ENCODE measurements at places on chromosomes 4 and X.

DNA sequence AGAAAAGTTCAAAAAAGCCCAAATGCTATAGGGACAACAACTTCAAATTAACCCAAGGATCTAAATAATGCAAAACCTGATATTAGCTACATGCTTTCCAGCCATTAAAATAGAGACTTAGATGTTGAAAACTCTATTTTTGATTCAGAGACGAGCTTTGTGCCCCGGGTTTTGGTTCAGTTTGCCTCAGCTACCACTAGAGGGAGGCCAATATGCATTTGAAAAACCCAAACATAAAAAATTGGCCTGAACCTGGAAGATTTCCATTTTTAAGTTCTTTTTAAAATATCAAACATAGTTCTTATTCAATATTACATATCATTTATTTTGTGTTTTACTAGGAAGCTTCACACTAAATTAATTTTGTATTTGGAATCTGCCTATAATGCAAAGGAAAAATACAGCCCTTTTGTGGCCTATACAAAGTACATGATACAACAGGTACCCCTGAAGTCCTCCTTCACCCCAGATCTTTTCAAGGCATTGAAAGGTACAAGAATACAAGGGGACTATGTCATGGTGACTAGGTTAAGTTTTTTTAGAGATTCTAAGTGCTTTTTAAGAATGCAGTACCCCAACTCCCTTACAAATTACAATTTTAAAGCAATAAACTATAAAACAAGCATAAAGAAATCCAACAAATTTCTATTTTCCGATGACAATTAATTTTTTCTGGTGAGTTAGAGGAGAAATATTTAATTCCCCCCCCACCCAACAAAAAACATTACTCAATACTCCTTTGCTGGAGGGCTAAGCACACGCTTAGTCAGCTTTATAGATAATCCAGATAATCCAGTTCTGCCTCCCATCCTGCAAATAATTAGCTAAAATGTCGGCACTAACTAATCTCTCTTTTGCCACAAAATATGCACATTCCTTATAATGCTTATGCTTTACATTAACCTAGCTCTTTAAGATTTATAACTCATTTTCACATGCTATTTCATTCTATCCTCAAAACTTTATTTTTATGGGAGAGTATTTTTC is 97.7 kb upstream of the PTPN13 start:
- no peak for DNase-seq

DNA sequence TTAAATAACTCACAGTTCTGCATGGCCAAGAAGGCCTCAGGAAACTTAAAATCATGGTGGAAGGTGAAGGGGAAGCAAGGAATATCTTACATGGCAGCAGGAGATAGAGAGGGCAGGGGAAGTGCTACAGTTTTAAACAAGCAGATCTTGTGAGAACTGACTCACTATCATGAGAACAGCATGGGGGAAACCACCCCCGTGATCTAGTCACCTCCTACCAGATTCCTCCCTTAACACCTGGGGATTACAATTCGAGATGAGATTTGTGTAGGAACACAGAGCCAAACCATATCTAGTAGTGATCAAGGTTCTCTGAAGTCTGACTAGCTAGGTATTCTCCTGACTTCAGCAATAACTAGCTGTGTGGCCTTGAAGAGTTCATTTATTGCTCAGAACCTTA is 56.0 kb downstream of the BANK1 start:
- no peak for DNase-seq

DNA sequence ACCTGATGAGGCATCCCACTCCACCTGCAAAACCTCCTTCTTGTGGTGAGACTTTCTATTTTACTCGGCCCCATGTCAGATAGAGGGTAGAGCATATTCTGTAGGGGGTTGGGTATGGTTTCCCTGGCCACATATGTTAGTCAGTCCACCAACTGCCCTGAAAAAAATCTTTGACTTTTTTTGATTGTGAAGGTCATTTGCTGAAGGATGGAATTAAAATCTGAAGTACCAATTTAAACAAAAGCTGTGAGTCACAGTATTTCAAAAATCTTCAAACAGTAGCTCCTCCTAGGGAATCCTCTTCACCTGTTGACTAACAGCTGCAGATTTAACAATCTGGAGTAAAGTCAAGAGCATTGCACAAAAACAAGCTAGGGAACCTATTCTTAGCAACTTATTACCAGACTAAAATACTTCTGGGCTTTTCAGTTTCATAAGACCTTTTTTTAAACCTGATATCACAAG is 8.0 kb upstream of the CCDC110 start:
- no peak for DNase-seq

DNA sequence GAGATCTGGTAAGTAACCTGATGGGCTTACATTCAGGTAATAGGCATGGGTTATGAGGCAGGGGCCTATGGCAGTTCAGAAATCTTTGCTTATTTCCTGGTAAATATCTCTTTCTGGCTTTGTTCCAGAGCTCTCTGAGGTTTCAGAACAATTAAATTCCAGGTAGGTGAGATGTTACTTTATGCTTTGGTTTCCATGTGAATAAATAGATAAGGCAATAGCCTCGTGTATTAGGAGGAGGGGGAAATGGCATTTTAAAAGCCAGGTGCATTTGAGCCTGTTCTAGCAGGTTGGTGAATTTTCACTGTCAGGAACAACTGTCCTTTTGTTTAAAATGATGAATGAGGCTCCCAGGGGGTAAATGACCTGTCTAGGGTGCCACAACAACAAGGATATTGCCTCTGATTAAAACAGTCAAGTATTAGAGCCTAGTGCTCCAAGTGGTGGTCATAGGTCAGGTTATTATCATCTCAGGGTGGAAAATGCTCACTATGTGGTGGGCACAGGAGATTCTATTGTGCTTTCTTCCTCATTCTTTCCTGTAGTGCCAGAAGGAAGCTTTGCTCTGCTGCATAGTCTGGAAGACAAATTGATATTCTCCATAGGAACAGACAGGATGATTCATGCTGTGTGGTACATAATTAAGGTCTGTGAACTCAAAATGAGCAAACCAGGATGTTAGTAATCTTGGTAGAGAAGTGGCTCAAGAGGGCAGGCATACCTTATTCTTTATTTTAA is 296.2 kb downstream of the INPP4B start:
- peak; percentile 83 for DNase-seq

GRCh38 chrX:137031517-137032340 is 2.1 kb downstream of the GPR101 start:
- peak; percentile 77 for DNase-seq

GRCh38 chrX:133435544-133436124 is 20.3 kb upstream of the GPC4 start:
- DNase-seq, result no peak

GRCh38 chrX:15931362-15931761 is 76.7 kb upstream of the AP1S2 start:
- DNase-seq, result no peak

GRCh38 chr4:120034913-120035312 is 31.7 kb downstream of the MAD2L1 start:
- DNase-seq, result no peak

GRCh38 chrX:123324625-123325024 is 140.5 kb downstream of the GRIA3 start:
- DNase-seq, result no peak

DNA sequence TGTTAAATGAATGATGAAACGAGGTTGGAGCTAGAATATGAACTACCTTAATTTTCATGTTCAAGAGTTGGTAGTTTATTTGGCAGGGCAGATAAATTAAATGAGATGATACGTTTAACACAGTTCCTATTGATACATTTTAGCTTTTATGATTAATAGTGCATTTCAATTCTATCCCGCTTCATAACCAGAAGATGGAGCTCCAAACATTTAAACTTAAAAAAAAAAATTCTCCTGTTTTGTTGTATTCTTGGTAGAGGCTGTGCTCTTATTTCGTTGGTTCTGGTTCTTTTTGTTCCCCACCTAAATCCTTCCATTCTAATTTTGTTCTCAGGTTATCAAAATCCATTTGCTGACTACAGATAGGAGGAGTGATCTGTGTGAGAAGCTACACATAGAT is 71.8 kb upstream of the PTPN13 start:
- no peak for DNase-seq

- DNase-seq, result no peak
Measured at GRCh38 chr4:144189121-144189520, 48.6 kb upstream of the GYPA start.

- no peak for DNase-seq
Measured at GRCh38 chrX:153633048-153633447, 14.0 kb upstream of the DUSP9 start.

DNA sequence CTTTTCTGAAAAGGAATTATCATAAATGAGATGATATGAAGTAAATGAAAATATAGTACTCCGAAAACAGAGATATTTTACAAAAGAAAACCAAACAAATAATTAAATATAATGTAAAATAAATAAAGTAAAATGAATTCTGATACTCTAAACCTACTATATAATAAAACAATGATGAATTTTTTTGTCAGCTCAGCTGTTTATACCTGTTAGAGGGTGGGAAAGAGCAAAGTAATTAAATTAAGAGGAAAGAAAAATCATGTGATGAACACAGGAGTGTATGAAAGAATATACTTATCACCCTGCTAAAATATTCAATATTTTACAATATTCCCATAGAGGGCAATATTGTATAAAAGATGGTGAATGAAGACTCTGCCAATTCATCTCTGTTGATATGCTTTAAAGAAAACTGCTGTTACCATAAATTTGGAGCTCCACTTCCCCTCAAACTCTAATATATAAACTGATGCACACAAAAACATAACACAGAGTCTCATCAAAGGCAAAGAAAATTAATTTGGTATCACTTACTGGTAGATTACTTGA is 6.5 kb upstream of the NDST4 start:
- DNase-seq, result no peak

- DNase-seq, result peak; percentile 55
Measured at GRCh38 chrX:48465336-48465933, 4.6 kb downstream of the SLC38A5 start.

DNA sequence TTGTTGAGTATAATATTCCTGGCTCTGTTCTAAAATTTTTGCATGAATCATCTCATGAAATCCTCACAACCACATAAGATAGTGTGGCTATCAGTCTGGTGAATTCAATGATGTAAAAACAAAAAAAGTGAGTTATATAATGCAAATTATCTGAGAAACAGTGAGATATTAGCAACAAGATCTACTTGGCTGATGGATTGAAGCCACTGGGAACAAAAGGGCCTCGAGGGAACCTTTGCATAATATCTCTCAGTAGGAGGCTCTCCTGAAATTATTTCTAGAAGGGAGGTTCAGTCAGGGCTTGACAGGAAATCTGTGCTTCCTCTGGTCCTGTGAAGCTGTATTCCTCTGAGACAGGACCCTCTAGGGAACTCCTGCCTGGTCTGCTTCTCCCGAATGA is 30.1 kb upstream of the NUP54 start:
- no peak for DNase-seq

DNA sequence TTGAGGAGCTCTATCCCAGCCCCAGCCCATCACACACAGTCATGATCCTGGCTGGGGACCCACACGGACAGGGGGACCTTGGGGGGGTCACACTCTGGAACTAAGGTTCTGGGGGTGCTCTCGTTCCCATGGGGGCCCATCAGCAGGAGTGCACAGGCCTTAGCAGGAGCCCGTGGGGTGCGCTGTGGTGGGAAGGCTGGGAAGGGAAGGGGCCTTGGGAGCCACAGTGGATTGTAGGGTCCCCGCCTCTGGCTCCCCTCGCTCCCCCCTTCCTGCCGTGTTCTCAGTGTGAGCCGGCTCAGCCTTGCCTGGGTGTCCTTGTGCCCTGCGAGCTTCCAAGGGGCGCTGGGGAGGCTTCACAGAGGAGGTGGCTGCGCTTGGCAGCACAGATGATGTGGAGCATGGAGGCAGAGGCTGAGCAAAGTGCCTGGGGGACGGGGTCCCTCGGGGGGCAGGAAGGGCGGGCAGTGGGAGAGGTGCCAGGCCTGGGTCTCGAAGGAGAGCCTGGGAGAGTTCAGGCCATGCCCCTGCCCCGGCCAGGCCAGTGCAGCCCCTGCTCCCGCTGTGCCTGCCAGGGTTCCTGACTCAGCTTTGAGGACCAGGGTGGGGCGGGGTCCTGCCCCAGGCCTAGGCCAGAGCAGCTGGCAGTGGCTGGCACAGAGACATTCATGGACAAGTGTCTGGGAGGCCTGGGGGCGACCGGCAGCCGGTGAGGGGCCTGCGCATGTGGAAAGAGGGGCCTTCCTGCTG is 5.5 kb upstream of the HGFAC start:
- no peak for DNase-seq

DNA sequence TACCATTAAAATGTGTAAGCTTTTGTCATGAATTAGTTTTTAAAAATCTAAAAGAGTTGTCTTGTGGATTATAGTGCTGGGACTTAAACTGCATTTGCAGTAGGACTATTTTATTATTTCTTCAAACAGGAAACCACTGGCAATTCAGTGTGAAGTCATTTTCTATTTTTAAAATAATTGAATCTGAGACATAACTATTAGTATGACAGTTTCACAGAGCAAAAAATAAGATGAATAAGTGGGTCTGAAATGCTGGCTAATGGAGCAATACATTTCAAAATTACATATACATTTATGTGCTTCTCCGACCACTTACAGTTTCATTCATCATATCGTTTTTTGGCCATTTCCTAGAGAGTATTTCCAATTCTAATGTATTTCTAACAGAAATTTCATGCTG is 75.3 kb upstream of the RAPGEF2 start:
- no peak for DNase-seq

- DNase-seq, result no peak
Measured at GRCh38 chr4:56448301-56448700, 12.2 kb downstream of the PAICS start.

- DNase-seq, result no peak
Measured at GRCh38 chrX:106898462-106898861, 4.7 kb downstream of the RIPPLY1 start.

GRCh38 chr4:25106363-25107151 is 53.7 kb downstream of the SEPSECS start:
- DNase-seq, result peak; percentile 32

GRCh38 chr4:60726779-60727178 is 473.3 kb upstream of the ADGRL3 start:
- DNase-seq, result no peak

- no peak for DNase-seq
Measured at GRCh38 chrX:13816176-13816575, 717 bp downstream of the GPM6B start.

- peak; percentile 50 for DNase-seq
Measured at GRCh38 chrX:107560980-107561379, 67.3 kb upstream of the PRPS1 start.

- no peak for DNase-seq
Measured at GRCh38 chrX:37776987-37777325, 2.9 kb upstream of the CYBB start.

- peak; percentile 90 for DNase-seq
Measured at GRCh38 chr4:168674077-168674747, 177.4 kb downstream of the PALLD start.

Measured in islet precursor cell (in vitro differentiated cells).